Ovary (tissue), 10 donors: ENCODE measurements at places on chromosomes 16 and 17.

DNA sequence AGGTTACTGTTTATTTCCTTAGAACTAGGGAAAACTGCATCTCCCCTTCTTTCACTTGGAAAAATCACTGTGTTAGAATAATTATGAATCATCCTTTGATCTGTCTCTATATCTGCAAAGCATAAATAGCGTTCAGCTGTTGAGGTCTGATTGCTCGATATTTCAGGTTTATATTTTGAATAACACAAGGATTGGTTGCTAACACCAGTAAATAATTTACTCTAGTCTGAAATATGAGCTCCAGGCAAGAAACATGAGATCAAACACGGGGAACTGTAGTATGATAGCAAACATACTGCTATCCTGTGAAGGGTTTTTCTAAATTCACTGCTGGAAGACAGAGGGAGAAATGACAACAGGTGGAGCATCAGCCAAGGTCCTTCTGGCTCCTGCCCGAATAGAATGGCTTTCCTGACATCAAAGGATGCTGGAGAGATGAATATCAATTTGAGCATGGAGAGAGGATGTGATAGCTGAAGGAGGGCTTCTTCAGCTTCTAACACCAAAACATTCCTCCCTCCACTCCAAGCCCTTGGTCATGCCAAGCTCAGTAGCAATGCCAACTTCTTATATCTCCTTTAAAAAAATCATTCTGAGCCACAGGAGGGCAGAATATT lies 450.3 kb downstream of the SHISA9 start:
- no peak for DNase-seq

GRCh38 chr17:29042026-29042678 lies 789 bp upstream of the PIPOX start:
- DNase-seq, result no peak

DNA sequence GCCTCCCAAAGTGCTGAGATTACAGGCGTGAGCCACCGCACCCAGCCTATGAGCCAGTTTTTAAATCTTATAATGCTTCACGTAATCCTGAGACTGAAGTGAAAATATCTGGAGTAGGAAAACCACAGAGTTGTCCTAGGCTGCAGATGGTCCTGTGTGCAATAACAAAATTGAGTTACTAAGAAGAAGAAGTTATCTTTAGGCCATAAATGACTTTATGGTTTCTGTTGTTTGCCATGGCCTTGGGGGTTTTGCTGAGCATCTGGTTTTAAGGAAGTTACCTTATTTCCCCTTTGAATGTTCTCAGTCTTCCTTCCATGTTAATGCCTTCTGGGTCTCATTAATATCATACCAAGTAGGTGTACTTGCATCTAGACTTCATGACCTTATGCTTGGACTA lies 16.5 kb downstream of the NMT1 start:
- no peak for DNase-seq

- no peak for DNase-seq
Measured at GRCh38 chr16:10048850-10049249, 133.4 kb downstream of the GRIN2A start.

GRCh38 chr16:71974068-71974818 lies 26.0 kb downstream of the PKD1L3 start:
- no peak for DNase-seq

DNA sequence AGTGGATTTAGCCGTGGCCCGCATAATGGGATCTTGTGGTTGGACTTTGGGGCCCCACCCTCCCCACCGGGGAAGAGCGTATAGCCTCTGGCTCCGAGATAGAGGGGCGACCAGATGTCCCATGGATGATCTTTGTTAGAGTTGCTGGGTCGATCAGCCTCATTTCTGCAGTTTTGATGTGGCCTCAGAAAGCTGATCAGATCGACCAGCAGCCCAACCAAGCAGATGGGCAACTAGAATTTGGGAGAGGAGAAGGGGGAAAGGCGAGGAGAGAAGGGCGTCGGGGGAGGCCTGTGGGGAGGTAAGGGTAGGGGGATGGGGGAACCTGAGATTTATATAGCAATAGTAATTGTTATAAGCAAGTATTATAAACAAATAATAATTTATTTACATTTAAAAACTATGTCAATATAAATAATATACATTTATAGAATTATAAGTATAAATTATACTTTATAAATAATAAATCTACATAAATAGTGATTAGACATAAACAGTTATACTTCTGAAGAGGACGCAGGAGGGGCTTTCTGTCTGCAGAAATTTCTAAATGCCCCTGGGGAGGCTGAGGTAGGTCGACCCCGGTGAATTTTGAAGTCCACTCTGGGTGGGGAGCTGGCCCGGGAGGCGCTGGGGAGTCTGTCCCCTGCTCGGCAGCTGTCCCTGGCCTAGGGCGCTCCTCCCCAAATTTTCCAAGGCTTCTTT lies 136.3 kb downstream of the KCNJ12 start:
- no peak for DNase-seq
